ENCODE measurements at places on chromosomes 3 and 15. TPM values are rescaled to one million over a fixed set of nuclear protein-coding genes. Genes with fewer than 3 reads are reported as not detected.

Gene ZNF445
- total RNA-seq, result 19.0 TPM

Gene TRPM1
- not detected for total RNA-seq

Gene FSIP1
- total RNA-seq, result 0.27 TPM

Gene SLC22A14
- total RNA-seq, result not detected

Gene ALPK3
- total RNA-seq, result 0.05 TPM

Measured in activated naive CD4-positive, alpha-beta T cell treated with anti-CD3 and anti-CD28 coated beads for 36 hours (primary cell).